T-cell (primary cell): ENCODE measurements at places on chromosomes 11 and 22.

GRCh38 chr11:68194675-68195294 is 18.3 kb downstream of the KMT5B start:
- H3K4me1 ChIP-seq, result peaks cover 31% of the 10 kb centered on the region
- peaks cover 8% of the 10 kb centered on the region for H3K36me3 ChIP-seq
- DNase-seq, result no peak
- H3K27me3 ChIP-seq, result no peaks in the 10 kb centered on the region
- H3K27ac ChIP-seq, result no peak overlapping the region
- no peak overlapping the region for H3K4me3 ChIP-seq

DNA sequence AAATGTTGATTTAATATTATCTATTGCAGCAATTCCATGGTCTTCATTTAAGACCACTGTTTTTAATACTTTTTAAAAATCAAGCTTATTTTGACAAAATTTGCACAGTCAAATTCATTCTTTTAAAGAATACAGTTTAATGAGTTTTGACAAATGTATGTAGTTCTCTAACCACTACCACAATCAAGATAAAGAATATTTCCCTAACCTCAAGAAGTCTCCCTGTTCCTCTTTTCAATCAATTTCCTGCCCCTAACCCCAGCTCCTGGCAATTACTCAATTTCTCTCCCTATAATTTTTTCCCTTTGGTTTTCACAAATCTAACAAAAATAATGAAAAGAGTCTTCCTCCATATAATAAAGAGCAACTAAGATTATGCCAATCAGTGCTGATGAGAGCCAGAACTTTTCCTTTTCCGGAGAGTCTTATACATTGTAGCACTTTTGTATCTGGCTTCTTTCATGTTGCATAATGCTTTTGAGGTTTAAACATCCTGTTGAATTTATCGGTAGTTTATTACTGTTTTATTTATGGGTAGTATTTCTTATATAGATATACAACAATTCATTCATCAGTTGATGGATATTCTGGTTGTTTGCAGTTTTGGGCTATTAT is 231.7 kb downstream of the AASDHPPT start:
- H3K4me3 ChIP-seq, result no peak overlapping the region
- H3K27ac ChIP-seq, result no peak overlapping the region
- H3K27me3 ChIP-seq, result no peaks in the 10 kb centered on the region
- H3K4me1 ChIP-seq, result no peaks in the 10 kb centered on the region
- no peaks in the 10 kb centered on the region for H3K36me3 ChIP-seq

- no peak overlapping the region for H3K27ac ChIP-seq
- H3K27me3 ChIP-seq, result peaks cover 6% of the 10 kb centered on the region
- no peak for DNase-seq
- no peak overlapping the region for H3K4me3 ChIP-seq
- H3K36me3 ChIP-seq, result no peaks in the 10 kb centered on the region
Measured at GRCh38 chr11:35935390-35935789, 8.5 kb upstream of the LDLRAD3 start.

DNA sequence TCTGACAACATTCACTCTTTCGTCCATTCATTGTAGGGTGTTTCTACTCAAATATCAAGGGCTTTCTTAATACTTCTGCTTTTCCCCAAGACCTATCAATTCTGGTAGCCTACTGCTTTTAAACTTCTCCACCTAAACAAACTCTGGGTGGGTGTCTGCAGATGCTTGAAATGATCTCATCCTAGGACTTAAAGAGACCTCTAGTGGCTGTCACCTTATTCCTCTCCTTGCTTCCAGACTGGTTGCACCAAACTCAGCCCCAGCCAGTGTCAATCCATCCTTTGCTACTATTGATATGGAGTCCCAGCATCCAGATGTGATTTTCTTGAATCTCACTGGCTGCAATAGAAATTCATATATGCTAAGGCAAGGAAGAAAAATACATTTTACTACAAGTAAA is 274.7 kb downstream of the NXPE2 start:
- DNase-seq, result no peak
- peaks cover 2% of the 10 kb centered on the region for H3K27me3 ChIP-seq
- H3K4me3 ChIP-seq, result no peak overlapping the region
- no peaks in the 10 kb centered on the region for H3K36me3 ChIP-seq

DNA sequence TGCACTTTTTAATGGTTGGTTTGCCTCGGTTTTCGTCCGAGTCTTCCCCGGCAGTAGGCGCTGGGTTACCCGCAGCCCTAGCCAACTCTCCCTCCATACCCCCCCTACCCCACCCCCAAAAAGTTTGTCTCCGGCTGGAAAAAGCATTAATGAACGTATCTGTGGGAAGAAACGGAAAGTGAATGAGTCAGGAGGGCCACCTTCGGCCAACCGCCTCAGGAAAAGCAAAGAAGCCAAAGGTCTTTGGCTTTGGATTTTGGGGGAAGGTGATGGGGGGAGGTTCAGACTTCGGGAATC is 508 bp upstream of the FLI1 start:
- peak overlapping the region; percentile 97 for H3K4me3 ChIP-seq
- peak overlapping the region; percentile 77 for H3K27ac ChIP-seq
- no peak for DNase-seq

GRCh38 chr22:45218976-45219375 is 21.7 kb downstream of the KIAA0930 start:
- H3K4me1 ChIP-seq, result no peaks in the 10 kb centered on the region
- no peak overlapping the region for H3K4me3 ChIP-seq
- H3K27me3 ChIP-seq, result no peaks in the 10 kb centered on the region
- H3K36me3 ChIP-seq, result no peaks in the 10 kb centered on the region
- no peak overlapping the region for H3K27ac ChIP-seq

DNA sequence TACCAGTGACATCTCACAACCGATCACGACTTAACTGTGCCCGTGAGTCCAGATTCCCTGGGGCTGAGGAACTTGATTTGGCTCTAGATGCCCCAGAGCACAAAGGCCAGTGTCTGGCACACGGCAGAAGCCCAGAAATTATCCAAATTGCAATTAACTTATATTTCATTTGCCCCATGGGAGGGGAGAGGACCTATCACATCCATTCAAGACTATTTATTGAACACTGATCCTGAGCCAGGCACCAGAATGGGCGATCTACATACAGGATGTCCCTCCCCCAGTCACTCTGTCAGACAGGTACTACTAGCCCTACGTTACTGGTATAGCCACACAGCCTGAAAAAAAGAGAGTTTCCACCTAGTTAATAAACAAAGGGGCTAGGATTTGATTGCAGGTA is 5.1 kb downstream of the DNAL4 start:
- H3K4me1 ChIP-seq, result peaks cover 6% of the 10 kb centered on the region
- H3K27me3 ChIP-seq, result no peaks in the 10 kb centered on the region
- H3K27ac ChIP-seq, result no peak overlapping the region
- no peak overlapping the region for H3K4me3 ChIP-seq

DNA sequence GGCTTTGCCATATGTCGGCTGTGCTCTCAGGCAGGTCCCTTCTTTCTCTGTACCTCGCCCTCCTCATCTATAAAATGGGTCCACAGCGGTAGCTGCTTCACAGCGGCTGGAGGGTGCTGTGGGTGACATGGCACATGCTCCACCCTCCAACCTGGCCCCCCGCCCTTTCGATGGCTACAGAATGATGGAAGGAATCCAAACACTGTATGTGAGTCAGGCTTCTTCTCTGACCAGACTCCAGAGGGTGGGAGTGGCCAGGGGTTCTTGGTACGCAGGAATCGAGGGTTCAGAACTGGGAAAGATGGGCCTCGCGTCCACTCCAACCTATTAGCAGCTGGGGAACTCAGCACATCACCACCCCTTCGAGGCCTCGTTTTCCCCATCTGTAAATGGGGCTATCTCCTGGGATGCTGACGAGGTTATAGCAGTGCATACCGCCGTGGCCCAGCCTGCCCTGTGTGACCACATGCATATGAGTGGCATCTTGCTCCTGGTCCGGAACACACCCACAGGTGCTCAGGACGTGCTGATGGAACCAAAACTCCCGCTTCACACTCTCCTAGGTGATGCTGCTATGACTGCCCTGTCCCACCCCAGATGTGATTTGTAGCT is 26.4 kb downstream of the MN1 start:
- H3K4me3 ChIP-seq, result no peak overlapping the region
- no peaks in the 10 kb centered on the region for H3K36me3 ChIP-seq
- H3K4me1 ChIP-seq, result no peaks in the 10 kb centered on the region
- no peaks in the 10 kb centered on the region for H3K27me3 ChIP-seq
- no peak for DNase-seq

DNA sequence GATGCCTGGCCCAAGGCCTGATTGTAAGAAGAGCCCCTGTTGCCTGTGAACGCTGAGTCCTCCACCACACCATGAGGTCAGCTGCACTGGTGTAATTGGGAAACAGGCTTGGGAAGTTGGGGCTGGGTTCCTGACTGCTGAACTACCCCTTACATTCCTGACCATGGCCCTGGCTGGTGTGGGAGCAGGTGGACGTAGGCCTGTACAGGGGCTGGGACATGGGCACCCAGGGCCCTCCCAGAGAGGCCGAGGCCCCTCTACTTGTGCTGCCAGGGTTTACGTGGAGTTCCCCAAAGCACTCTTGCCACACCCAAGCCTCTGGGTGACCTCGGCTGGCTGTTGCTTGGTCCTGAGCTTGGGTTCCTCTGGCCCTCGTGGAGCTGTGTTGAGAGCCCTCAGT is 5.4 kb downstream of the RELT start:
- no peak for DNase-seq
- H3K36me3 ChIP-seq, result no peaks in the 10 kb centered on the region
- H3K27me3 ChIP-seq, result no peaks in the 10 kb centered on the region
- no peak overlapping the region for H3K4me3 ChIP-seq
- H3K27ac ChIP-seq, result no peak overlapping the region

- no peaks in the 10 kb centered on the region for H3K36me3 ChIP-seq
- H3K27me3 ChIP-seq, result no peaks in the 10 kb centered on the region
- peak overlapping the region; percentile 74 for H3K27ac ChIP-seq
- DNase-seq, result no peak
Measured at GRCh38 chr22:21734540-21735199, 924 bp downstream of the YPEL1 start.

- peaks cover 3% of the 10 kb centered on the region for H3K27me3 ChIP-seq
- H3K27ac ChIP-seq, result no peak overlapping the region
- no peaks in the 10 kb centered on the region for H3K36me3 ChIP-seq
- no peak overlapping the region for H3K4me3 ChIP-seq
- DNase-seq, result no peak
Measured at GRCh38 chr11:8788616-8789015, 106.0 kb downstream of the RPL27A start.

DNA sequence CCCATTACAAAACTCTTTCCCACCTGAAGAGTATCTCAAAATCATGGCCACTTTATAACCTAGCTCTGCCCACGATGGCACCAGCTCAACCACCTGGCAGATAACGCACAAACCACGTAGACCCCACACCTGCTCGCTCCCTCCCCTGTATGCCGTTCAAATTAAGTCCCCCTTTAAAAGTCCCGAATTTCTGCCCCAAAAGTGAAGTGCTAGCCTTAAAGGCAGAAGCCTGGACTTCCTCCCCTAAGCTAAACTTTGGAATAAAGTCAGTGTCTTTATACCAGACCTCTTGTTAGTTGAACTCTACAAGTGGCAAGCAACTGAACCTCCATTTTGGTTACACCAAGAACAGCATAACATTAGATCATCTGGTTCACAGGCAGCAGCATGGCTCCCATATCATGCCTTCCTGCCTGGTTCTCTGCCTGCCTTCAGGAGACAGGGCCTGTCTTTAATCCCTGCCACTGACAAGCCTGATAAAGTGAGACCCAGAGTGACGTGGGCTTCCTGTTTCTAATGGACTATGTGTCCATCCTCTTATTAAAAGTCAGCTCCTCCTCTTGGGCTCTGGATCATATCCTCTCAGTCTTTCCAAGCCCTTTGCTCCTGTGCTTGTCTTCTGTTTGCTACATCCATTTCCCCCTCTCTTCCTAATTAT is 32.6 kb upstream of the NNMT start:
- no peak overlapping the region for H3K4me3 ChIP-seq
- H3K36me3 ChIP-seq, result no peaks in the 10 kb centered on the region

DNA sequence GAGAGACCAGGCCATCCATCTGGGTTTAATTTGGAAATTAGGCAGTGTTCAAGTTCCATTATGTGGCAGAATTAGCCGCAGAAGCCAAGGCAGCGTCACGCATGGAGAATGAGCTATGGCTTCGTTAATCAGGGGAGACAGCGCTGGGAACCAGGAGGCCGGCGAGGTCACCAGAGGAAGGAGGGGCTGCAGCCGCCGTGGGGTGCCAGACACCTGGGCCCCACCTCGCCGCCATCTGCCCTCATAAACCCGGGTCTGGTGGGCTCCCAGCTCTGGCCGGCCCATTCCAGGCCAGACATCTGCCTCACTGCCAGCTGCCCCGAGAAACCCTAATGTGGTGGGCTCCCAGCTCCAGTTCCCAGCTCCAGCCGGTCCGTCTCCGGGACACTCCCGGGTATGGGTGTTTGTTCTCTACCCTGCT is 676.9 kb downstream of the BRD1 start:
- H3K27ac ChIP-seq, result no peak overlapping the region
- no peaks in the 10 kb centered on the region for H3K4me1 ChIP-seq
- DNase-seq, result no peak

DNA sequence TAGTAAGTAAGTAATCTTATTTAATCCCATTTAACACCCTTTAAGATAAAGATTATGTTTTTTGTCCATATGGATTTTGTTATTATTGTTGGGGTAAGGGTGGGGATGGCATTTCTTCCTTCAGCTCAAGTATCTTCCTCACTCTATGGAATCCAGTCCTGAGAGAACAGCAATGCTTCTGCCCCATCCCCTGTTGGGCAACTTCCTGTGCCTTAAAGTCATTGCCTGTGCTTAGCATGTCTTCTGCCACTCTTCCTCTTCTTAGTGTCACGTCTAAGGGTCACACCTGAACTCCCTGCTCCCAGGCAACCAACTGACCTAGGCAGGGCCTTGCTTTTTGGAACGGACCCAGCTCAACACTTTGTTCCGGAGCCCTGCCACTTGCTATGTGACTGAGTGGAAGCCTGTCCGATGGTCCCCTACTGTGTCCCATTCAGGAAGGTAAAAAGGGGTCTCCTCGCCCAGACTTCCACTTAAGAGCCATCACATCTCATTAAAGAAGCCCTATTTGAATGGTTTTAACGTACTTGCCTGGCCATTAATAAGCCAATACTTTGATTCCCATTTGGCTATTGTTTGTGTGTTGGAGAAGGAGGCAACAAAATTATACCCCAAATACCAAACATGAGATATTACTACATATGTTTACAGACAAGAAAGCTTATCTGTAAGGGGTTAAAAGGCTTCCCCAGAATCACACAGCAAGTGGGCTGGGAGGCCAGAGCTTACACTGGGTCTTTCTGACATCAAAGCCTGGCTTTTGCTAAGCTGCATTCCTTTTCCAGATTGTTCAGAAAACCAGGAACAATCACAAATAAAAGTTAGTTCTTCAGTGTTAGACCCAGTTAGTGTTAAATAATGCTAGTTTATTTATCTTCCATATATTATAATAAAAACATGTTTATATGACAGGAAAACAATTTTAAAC is 59.2 kb downstream of the RAB38 start:
- H3K36me3 ChIP-seq, result no peaks in the 10 kb centered on the region
- no peak for DNase-seq
- H3K4me1 ChIP-seq, result no peaks in the 10 kb centered on the region
- H3K27ac ChIP-seq, result no peak overlapping the region
